AG08396 (cell line): ENCODE measurements at places on chromosomes 5 and 9.

DNA sequence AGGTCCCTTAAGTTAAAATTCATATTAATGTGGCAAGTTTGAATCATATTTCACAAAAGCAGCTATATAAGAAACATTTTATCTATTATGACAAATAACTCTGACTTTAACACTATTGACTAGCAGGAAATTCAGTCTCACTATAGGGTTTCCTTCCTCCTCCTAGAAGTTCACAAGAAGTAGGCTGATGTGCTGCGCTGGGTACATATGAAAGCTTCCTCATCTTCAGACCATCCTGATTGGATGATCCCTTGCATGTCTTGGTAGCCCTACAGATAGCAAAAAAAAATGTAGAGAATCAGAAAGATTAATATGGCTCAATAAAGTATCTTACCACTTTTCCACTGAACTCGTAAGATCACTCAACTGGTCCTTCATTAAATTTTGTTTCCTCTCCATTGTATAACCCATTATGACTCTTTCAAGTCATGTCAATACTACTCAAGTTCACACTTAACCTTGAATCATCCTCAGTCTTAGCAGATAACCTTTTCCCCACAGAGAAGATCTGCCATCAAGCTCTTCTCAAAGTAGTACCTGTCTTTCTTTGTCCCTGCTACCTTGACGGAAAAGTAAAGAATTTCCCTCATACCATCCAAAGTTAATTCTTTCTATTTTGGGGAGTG lies 11.5 kb upstream of the PSIP1 start:
- no peak for DNase-seq

DNA sequence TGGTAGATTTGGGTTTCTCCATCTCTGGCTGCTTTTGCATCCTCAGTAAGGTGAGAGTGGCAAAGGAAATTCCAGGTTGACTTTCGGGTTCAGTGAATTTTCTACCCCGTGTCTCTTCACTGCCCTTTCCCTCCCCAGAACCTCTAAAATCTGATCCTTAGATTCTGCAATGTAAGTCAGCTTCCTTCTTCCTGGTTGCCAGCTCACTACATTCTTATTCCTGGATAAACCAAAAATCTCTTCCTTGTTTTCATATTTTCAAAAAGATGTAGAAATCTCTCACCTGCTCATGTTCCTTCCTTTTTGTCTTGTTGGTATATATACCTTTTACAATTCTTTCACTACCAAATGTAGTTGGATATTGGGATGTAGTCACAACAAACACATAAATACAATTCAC lies 145.8 kb downstream of the TMC1 start:
- no peak for DNase-seq

GRCh38 chr5:26432386-26432785 lies 606.0 kb downstream of the CDH9 start:
- DNase-seq = no peak

- DNase-seq = no peak
Measured at GRCh38 chr5:33631786-33632185, 191.0 kb downstream of the TARS1 start.

GRCh38 chr5:168766426-168766700 lies 187.2 kb upstream of the PANK3 start:
- no peak for DNase-seq

GRCh38 chr9:14827805-14828204 lies 82.4 kb downstream of the FREM1 start:
- DNase-seq = no peak
